CD4-positive, alpha-beta T cell treated with Interleukin-6 at 100 ng/mL for 8 hours (primary cell): ENCODE measurements at places on chromosomes 7 and 10.

DNA sequence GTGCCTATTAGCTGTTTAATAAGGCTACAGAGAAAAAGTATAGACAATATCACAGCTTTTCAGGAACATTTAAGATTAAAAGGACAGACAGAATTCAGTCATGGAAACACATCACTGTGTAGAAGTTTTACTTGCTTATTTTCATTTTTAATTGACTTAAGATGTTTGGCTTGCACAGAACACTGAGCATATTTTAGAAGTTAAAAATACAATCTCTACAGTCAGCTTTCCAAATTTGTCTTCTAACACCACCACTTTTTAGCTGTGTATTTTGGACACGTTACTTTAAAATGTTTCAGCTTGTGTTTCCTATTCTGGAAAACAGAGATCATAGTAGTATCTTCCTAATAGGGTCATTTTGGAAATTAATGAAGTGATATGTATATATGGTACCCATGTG is 11.8 kb downstream of the CFAP69 start:
- no peak for DNase-seq

DNA sequence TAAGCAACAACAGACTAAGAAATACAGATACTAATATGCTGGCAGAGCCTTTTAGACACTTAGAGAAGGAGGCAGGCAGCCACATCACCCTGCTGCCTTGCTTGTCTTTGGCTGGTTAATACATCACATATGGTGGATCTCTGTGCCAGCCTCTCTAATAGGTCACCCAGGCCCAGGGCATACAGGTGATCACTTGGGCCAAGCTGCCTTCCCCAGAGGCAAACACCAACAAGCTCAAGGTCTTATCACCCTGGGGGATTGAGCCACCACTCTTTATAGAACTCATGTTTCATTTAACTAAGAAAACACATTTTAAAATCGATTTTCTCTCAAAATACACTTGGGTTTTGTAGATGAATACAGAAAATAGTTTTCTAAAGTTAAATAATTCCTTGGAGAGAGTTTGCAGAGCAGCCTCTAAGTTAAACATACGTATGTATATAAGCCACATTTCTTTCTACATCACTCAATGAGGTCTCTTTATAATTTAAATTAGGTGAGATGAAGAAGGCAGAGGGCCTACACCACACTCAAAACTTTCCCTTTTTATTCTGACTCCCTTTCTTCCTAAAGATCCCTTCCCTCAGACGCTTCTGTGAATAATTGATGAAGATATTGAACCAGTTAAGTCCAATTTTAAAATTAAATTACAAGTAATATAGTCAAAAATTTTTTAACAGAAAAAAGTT is 556.8 kb upstream of the GHITM start:
- no peak for DNase-seq

DNA sequence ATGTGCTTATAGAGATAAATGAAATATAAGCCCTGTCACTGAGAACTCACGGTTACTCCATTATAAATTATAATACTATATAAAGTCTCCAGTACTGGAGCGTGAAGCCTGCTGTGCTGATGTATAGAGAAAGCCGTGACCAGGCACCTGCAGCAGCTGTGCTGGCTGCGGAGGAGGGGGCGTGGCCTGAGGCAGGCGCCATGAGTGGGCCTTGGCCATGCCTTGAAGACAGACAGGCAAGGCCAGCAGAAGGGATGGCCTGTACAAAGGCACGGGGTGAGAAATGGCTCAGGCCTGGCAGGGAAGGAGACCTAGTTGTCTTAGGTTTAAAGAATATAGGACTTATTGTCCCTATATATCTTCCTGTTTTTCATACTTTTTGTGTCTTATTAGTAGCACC is 218.5 kb upstream of the STK17A start:
- no peak for DNase-seq

DNA sequence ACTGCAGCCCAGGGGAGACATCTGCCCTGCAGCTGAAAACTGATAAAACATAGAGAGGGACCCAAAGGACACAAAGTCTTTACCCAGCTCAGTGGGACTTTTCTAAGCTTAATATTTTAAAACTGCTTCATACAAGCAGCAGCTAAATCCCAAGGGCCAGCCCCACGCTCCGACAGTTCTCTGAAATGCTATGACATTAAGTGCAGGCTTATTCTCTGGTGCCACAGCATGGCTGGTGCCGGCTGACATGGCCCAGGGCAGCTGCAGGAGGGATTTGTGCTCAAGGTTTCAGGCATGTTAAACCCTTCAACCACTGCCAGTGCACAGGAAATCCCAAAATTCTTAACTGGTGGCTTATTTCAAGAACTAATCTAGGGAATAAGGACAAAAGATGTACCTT is 170.9 kb downstream of the PARD3 start:
- DNase-seq = no peak

- no peak for DNase-seq
Observed at GRCh38 chr7:158320328-158320727, 267.3 kb downstream of the PTPRN2 start.

DNA sequence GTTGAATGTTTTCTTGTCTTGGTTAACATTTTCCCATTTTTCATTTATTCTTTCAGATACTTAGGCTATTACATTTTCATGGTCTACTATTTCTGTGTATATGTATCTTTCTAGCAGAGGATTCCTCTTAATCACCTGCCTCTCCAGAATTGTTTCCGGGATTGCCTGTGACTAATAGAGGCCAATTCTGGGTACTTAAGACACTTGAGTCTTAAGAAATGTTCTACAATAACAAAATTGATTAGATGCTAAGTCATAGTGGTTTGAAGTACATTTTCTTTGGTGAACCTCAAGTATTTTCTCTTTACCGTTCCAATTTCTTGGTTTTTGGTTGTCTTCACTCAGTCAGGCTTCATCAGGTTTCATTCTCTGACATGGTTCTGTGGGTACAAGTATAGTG is 26.4 kb downstream of the BBS9 start:
- no peak for DNase-seq

- no peak for DNase-seq
Observed at GRCh38 chr10:70070834-70071233, 18.2 kb downstream of the MACROH2A2 start.

DNA sequence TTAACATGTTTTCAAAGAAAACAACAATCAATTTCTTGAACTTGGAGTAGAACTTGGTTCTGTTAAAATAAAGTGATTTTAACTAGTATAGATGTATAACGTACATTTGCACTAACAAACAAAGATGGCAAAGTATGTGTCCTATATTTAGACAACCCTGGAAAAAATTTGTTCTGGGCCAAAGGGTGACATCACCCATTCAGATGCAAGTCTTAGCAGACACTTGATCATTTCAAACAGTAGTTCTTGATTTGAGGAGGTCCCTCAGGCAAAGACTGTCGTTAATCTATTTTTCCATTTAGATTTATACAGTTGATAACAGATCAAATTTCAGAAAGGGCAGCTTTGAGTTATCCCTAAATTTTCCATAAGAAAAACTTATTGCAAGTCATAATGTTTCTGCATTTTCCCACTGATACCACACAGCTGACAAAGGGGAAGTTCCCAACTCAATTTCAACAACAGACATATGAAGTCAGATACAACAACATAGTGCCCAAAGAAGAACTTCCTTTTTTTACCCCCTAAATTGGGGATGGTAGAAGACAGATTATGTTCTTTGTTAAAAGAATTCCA is 5.2 kb downstream of the NMT2 start:
- no peak for DNase-seq

DNA sequence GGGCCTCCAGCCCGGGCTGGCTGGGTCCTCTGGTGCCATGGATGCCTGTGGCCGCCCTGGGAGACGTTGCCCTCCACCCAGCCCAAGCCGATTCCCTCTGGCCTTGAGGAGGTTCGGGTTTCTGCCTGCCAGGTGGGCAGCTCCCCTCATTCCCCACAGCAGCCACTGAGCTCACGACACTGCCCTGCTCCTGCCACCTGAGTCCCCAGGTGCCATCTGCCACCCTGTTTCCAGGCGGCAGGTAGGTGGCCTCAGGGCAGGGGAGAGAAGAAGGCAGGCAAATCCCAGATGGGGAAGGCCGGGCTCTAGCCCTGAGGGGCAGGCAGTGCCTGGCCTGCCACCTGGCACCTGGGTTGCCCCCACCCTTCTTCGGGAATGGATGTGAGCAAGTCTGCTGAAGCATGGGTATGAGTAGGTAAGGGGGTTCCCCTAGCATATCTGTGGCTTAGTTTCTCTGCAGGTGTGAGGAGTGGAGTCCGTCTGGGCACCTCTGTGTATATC is 92.2 kb upstream of the PPIF start:
- DNase-seq = no peak

- no peak for DNase-seq
Observed at GRCh38 chr10:29104661-29105399, 184.0 kb upstream of the LYZL1 start.

DNA sequence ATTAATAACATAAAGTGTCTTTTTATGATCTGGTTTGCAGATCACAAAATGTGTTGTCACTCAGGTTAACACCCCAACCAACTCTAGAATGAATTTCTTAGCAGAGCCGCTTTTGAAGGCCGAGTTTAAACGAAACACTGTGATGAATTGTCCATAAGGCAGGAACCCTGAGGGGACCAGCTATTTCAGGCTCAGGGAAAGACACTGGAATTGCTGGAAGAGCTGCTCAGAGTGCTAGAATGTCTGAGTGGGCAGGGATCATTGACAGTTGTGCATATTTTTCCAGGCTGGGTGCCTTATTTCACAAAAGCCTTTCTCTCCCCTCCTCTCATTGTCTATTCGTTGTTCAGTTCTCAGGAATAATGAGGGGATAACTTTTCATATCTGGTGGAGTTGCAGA is 68.7 kb upstream of the PRKG1 start:
- no peak for DNase-seq

- no peak for DNase-seq
Observed at GRCh38 chr10:20909801-20910200, 12.7 kb upstream of the NEBL start.

DNA sequence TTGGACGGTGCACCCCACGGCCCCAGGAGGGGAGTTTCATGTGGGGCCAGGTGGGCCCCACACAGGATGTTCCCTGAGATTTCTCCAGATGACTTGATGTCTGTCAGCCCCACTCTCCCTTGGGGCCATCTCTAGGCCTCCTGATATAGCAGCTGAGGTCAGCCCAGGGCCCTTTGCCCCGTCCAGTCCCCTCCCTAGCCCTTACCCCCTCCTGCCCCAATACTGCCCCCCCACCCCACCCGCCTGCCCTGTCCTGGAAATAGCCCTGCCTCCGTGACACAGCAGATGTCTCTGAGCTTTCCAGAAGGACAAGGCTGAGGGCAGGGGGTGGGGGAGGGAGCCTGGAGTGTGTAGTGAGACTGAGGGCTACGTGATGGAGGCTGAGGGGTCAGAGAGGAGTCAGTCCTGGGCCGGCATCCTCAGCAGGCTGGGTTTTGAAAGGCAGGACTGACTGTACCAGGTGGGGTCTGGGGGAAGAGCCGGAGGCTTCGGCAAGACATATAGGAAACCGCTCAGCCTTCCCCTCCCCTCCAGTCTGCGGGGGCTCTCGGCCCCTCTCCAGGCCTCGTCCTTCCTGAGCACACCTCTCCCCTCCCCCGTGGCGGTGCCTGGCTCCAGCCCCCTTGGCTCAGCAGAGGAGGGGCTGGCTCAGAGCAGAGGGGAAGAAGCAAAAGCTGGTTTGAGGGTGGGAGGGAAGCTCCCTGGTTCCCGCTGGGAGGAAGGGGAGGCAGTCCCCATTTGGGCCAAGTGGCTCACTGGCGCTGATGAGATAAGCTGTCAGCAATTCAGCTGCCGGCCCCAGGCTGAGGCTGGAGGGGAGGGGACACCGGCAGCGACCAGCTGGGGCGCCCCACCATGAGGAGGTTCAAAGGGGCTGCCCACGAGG is 2.0 kb downstream of the FLNC start:
- DNase-seq = no peak

GRCh38 chr10:124696446-124697392 is 47.5 kb downstream of the FAM53B start:
- DNase-seq = peak; percentile 32

GRCh38 chr10:99619090-99619800 is 994 bp downstream of the SLC25A28 start:
- DNase-seq = no peak

- peak; percentile 43 for DNase-seq
Observed at GRCh38 chr7:74269757-74270277, 15.6 kb upstream of the RFC2 start.

- peak; percentile 19 for DNase-seq
Observed at GRCh38 chr10:124612611-124613498, 131.3 kb downstream of the FAM53B start.

DNA sequence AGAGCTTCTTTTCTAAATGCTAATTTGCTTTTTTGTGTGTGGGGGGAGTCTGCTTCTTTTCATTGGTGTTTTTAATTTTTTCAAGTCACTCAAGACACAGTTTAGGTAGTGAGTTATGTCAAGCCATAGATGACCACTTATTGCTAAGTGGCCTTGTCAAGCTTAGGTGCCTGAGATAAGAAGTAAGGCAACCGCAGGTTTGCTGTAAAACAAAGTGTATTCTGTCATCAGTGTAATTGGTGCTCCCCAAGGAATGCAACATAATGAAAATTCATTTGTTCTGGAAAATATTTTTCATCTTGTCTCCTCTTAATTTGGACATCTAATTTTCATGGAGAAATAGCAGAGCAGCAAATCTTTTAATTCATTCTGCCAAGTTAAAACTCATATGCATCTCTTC is 249.6 kb downstream of the EXOC4 start:
- DNase-seq = no peak

GRCh38 chr7:158024351-158024715 is 563.3 kb downstream of the PTPRN2 start:
- no peak for DNase-seq

DNA sequence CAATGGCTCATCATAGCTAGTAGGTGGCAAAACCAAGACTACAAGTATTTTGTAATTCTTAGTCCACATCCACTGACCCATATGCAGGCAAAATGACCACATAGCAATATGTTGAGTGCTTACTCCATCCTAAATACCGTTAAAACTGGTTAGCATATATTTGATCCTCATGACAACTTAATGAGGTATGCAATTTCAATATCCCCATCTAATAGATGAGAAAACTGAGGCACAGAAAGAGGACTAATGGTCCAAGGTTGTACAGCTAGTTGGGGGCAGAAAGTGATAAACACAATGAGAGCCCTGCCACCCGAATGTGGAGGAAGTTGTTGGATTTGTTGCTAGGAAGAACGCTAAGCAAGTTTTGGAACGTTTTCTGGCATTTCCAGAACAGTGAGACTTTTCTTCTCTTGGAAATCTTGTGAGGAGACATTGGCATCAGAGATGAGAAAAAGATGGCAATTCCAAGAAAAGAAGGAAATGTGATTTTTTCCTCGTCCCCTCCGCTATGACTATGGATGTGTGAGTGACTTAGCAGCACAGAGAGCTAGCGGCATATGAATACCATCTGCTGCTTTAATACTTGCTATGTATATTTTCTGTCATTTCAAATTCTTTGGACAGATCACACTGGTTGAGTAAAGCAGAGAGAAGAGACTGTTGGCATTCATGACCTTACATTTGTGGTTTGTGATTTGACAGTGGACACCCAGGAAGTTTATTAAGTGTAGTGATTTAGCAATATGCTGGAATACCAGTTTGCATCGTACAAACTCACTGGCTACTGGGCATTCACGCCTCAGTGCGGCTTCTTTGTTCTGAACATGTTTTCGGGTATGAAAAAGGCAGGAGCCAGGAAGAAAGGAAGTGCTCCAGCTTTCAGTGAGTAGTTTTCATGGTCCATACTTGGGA is 51.5 kb downstream of the NRCAM start:
- DNase-seq = no peak
